ENCODE measurements at places on chromosomes 6 and 20. TPM values are rescaled to one million over a fixed set of nuclear protein-coding genes. Genes with fewer than 3 reads are reported as not detected.

Gene TAGAP
- not detected for total RNA-seq

Gene TNFRSF21
- total RNA-seq = 2.9 TPM

DNA sequence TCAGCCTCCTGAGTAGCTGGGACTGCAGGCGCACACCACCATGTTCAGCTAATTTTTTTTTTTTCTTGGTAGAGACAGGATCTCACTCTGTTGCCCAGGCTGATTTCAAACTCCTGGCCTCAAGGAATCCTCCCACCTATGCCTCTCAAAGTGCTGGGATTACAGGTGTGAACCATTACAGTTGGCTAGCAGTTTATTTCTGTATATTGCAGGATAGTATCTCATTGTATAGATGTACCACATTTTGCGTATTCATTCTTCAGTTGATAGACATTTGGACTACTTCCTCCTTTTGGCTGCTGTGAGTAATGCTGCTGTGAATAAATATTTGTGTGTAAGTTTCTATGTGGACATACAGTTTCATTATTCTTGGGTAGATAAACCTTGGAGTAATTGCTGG lies 32.9 kb downstream of the ASXL1 start:
- no peak for DNase-seq

DNA sequence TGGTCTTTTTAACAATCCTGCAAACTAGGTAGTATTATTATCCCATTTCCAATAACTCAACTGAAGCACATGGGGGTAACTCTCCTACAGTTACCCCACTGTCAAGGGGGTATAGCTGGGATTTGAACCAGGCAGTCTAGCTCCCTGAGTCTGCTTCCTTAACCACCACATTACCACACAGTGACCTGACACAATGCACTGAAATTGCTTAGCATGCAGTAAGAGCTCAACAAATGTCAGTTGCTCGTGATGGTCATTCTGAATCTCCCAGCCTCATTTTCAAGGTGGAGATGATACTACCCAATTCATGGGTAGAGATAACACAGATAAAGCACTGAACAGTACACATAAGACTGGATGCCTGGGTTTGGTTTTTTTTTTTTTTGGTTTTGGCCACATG lies 193.2 kb upstream of the MYLIP start:
- DNase-seq = no peak

- no peak for DNase-seq
Observed at GRCh38 chr20:31910071-31910803, 39.8 kb downstream of the TTLL9 start.

DNA sequence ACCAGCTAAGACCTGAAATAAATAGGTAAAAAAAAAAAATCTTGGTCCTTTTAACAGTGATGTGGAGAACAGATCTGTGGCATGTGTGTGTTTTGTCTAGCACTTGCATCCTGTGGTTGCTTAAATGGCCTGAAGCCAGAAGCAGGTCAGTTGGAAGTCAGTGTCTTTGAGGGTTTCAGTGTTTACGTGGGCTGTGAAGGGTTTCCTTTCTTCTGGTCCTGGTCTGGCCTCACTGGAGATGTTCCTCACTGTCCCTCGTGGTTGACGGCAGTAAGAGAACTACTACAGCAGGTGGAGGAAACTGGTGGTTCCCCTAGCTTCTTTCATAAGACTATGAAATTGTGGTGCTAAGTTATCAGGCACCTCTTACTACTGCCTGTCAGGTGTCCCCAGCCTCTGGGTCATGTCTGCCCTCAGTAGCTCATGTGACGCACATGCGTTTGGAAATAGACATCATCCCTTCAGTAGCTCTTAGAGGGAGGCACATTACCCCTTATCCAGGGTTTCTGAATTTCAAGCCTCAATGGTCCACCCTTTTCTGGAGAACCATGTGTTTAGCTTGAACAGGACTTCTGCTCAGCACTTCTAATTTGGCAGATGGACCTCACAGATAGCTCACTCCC lies 59.4 kb upstream of the SCP2D1 start:
- no peak for DNase-seq

All from GM23248 (cell line).